Cardiac muscle cell (in vitro differentiated cells and primary cell): ENCODE measurements at places on chromosomes 12 and 14. TPM values are rescaled to one million over a fixed set of nuclear protein-coding genes. Genes with fewer than 3 reads are reported as not detected.

Gene ACVRL1
- 0.81 and 5.5 TPM in 2 replicates for total RNA-seq

Gene KTN1
- 63.9 and 130 TPM in 2 replicates for total RNA-seq

Gene FOXM1
- 9.9 and 36.1 TPM in 2 replicates for total RNA-seq

Gene SYNDIG1L
- total RNA-seq = 0.11 and 0.39 TPM in 2 replicates

Gene SDSL
- total RNA-seq = 4.5 and 14.6 TPM in 2 replicates

Gene DTX3
- 52.1 and 59.0 TPM in 2 replicates for total RNA-seq

Gene CCDC175
- total RNA-seq = not detected in 2 replicates

Gene NUP107
- 28.1 and 33.4 TPM in 2 replicates for total RNA-seq

Gene GPR132
- 1.2 and 2.0 TPM in 2 replicates for total RNA-seq

DNA sequence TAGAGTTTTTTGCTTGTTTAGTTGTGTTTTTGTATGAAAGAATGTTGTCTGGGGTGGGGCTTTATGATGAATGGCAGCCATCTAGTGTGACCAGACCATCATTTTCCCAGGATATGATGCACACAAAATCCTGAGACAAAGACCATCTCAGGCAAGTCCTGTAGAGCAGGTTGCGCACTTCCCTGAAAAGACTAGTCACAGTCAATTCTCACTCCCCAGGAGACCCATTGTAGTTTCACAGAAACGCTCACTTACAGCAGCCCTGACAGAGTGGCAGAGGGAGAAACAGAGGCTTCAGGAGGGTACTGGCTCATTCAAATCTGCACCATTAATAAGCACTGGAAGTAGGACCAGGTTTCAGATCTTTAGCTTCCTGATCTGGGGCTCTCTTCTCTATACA, 183.2 kb downstream of the TMEM117 start:
- no peak for DNase-seq
- no peaks in the 10 kb centered on the region for H3K4me1 ChIP-seq
- H3K4me3 ChIP-seq = no peak overlapping the region
- H3K27ac ChIP-seq = no peak overlapping the region
- no peaks in the 10 kb centered on the region for H3K36me3 ChIP-seq
- no peaks in the 10 kb centered on the region for H3K27me3 ChIP-seq

GRCh38 chr12:45803111-45803510, 73.6 kb downstream of the ARID2 start:
- no peak overlapping the region for H3K4me3 ChIP-seq
- no peak for DNase-seq
- H3K4me1 ChIP-seq = peaks cover 3% of the 10 kb centered on the region
- H3K27me3 ChIP-seq = no peaks in the 10 kb centered on the region
- no peaks in the 10 kb centered on the region for H3K36me3 ChIP-seq

GRCh38 chr12:43884683-43885410, 49.0 kb downstream of the TMEM117 start:
- H3K36me3 ChIP-seq = no peaks in the 10 kb centered on the region
- peaks cover 12% of the 10 kb centered on the region for H3K4me1 ChIP-seq
- H3K27ac ChIP-seq = peak overlapping the region; percentile 20
- DNase-seq = no peak

DNA sequence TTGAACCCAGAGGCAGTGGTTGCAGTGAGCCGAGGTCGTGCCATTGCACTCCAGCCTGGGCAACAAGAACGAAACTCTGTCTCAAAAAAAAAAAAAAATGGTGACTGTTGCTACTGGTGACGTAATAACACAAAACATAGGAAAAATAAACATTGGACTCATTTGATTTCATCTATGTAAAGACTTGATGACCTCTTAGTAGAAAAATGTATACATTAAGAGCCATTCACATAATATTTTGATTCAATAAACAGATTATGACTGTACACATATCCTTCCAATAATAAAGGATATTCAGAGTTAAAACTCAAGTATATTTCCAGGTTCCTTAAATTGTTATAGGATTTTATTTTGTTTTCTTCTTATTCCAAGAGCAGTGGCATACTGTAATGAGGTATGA, 65.7 kb upstream of the AEBP2 start:
- DNase-seq = no peak
- no peak overlapping the region for H3K4me3 ChIP-seq
- H3K27ac ChIP-seq = no peak overlapping the region
- peaks cover 67% of the 10 kb centered on the region for H3K36me3 ChIP-seq
- H3K4me1 ChIP-seq = no peaks in the 10 kb centered on the region
- H3K27me3 ChIP-seq = no peaks in the 10 kb centered on the region

GRCh38 chr12:95187865-95188415, 29.3 kb downstream of the FGD6 start:
- peaks cover 10% of the 10 kb centered on the region for H3K4me1 ChIP-seq
- H3K27me3 ChIP-seq = no peaks in the 10 kb centered on the region
- DNase-seq = no peak

DNA sequence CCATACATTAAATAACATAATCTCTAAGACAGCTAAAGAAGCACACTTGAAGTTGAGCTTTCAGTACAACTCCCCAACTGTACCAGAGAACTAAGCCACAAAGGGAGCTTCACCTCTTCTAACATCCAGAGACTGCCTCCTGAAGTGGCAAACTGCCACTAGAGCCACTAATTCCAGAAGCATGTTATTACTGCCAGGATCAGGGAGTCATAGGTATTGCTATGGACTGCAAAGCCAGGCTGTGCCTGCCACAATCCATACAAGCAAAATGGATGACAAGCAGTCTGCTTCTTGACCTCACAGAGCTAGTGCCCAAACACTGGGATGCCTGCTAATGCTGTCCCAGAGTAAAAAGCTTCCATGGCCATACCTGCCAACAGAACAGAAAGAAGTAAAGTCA, 160.1 kb downstream of the STXBP6 start:
- DNase-seq = no peak
- H3K36me3 ChIP-seq = no peaks in the 10 kb centered on the region
- no peaks in the 10 kb centered on the region for H3K27me3 ChIP-seq
- no peaks in the 10 kb centered on the region for H3K4me1 ChIP-seq

DNA sequence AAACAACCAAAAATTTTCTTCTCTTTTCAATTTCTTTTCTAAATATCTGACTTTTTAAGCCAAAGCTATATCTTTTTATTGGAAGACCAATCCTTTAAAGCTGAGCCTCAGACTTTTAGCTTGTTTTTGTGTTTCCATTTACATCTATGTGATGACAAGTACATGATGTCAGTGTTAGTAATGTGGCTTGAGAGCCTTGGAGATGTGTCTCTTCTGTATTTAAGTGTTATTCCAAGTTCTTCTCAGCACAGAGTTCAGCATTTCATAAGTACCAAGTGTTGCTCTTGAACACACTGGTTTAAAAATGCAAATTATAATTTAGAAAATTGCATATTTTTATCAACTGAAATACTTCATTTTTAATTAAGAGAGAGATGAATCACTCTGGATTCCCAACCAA, 948.9 kb upstream of the FLRT2 start:
- no peaks in the 10 kb centered on the region for H3K27me3 ChIP-seq
- no peaks in the 10 kb centered on the region for H3K36me3 ChIP-seq
- no peak overlapping the region for H3K4me3 ChIP-seq
- H3K27ac ChIP-seq = no peak overlapping the region
- no peaks in the 10 kb centered on the region for H3K4me1 ChIP-seq
- DNase-seq = no peak

GRCh38 chr12:2290516-2291065, 237.8 kb downstream of the CACNA1C start:
- no peak for DNase-seq
- no peak overlapping the region for H3K27ac ChIP-seq
- peaks cover 70% of the 10 kb centered on the region for H3K4me1 ChIP-seq

DNA sequence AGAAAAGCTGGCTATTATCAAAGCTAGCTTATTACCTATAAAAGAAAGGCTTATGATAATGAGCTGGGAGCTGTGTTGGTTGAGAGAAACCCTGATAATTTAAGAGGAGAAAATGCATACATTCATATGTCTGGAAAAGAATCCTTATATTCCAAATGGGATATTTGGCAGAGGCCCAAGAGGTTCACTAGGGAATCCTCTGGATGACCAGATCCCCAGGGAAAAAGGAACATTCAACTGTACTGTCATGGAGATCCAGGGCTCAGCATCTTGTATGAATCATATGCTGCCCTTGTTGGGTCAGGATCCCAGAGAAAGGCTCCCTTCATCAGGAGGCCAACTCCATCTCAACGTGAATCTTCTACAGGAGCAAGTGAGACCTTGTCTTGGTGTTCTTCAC, 16.6 kb upstream of the FBXO34 start:
- no peak for DNase-seq
- H3K27ac ChIP-seq = no peak overlapping the region
- no peaks in the 10 kb centered on the region for H3K36me3 ChIP-seq
- peaks cover 6% of the 10 kb centered on the region for H3K27me3 ChIP-seq

- no peak for DNase-seq
- H3K27me3 ChIP-seq = no peaks in the 10 kb centered on the region
- H3K4me1 ChIP-seq = peaks cover 16% of the 10 kb centered on the region
- H3K4me3 ChIP-seq = no peak overlapping the region
Measured at GRCh38 chr14:52000696-52001095, 11.3 kb downstream of the RTRAF start.

DNA sequence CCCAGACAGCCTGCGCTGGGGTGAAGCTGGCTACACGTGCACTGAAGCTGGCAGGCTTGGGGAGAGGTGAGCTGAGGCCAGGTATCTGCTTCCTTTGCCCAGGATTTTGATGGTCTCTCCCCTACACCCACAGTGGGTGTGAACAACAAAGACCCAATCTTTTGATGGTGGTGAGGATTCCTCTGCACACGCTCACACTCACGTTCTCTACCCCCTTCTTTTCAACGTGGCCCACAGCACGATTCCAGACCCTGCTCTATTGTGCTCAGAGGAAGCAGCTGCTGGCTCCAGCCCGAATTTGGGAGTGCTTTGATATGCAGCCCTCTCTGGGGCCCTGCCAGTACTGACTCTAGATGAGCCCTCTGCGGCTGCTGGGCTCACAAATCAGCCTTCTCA, 4.9 kb downstream of the CD9 start:
- H3K4me1 ChIP-seq = peaks cover 11% of the 10 kb centered on the region
- DNase-seq = peak; percentile 30
- no peak overlapping the region for H3K4me3 ChIP-seq
- H3K27ac ChIP-seq = no peak overlapping the region
- no peaks in the 10 kb centered on the region for H3K36me3 ChIP-seq

- no peak for DNase-seq
- H3K36me3 ChIP-seq = peaks cover 40% of the 10 kb centered on the region
- no peaks in the 10 kb centered on the region for H3K27me3 ChIP-seq
- no peaks in the 10 kb centered on the region for H3K4me1 ChIP-seq
Measured at GRCh38 chr14:103732868-103733620, 17.4 kb downstream of the ZFYVE21 start.

- peaks cover 51% of the 10 kb centered on the region for H3K4me1 ChIP-seq
- DNase-seq = no peak
- peak overlapping the region; percentile 89 for H3K27ac ChIP-seq
- no peaks in the 10 kb centered on the region for H3K27me3 ChIP-seq
Measured at GRCh38 chr14:69696204-69696527, 70.8 kb upstream of the SRSF5 start.

- DNase-seq = no peak
- H3K27me3 ChIP-seq = no peaks in the 10 kb centered on the region
- peaks cover 4% of the 10 kb centered on the region for H3K36me3 ChIP-seq
- no peak overlapping the region for H3K4me3 ChIP-seq
- H3K4me1 ChIP-seq = peaks cover 18% of the 10 kb centered on the region
Measured at GRCh38 chr14:65077318-65077717, 25.0 kb downstream of the MAX start.

DNA sequence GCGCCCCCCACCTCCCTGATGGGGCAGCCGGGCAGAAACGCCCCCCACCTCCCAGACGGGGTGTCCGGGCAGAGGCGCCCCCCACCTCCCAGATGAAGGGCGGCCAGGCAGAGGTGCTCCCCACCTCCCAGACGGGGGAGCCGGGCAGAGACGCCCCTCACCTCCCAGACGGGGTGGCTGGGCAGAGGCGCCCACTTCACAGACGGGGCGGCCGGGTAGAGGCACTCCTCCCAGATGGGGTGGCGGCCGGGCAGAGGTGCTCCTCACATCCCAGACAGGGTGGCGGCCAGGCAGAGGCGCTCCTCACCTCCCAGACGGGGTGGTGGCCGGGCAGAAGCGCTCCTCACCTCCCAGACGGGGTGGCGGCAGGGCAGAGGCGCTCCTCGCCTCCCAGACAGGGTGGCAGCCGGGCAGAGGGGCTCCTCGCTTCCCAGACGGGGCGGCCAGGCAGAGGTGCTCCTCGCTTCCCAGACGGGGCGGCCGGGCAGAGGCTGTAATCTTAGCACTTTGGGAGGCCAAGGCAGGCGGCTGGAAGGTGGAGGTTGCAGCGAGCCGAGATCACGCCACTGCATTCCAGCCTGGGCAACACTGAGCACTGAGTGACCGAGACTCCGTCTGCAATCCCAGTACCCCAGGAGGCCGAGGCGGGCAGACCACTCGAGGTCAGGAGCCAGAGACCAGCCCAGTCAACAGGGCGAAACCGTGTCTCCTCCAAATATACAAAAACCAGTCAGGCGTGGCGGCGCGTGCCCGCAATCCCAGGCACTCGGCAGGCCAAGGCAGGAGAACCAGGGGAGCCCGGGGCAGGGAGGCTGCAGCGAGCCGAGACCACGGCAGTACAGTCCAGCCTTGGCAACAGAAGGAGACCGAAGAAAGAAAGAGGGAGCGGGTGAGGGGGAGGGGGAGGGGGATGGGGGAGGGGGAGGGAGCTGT, 12.9 kb upstream of the PXN start:
- H3K27me3 ChIP-seq = no peaks in the 10 kb centered on the region
- H3K36me3 ChIP-seq = no peaks in the 10 kb centered on the region
- no peak overlapping the region for H3K4me3 ChIP-seq
- no peaks in the 10 kb centered on the region for H3K4me1 ChIP-seq
- DNase-seq = no peak

DNA sequence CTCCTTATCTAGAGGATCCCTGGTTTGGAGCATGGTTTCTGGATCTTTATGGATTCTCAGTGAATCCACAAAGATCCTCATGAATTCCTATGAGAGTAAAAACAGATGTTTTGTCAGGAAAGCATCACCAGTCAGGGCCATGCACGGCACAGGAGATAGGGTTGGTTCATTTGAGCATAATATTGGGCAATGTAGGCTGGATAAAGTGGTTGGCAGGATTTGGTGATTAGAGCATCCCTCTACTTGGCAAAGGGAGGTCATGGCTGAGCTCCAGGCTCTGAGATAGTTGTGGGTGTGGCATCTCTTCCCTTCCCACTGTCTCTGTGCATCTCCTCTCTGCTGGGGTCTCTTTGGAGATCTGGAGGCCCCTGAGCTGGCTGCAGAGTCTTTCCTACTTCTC, 149.8 kb downstream of the DACT1 start:
- H3K27ac ChIP-seq = no peak overlapping the region
- no peaks in the 10 kb centered on the region for H3K27me3 ChIP-seq
- H3K36me3 ChIP-seq = no peaks in the 10 kb centered on the region
- H3K4me3 ChIP-seq = no peak overlapping the region
- DNase-seq = no peak

- no peak for DNase-seq
- H3K4me1 ChIP-seq = peaks cover 20% of the 10 kb centered on the region
- no peaks in the 10 kb centered on the region for H3K36me3 ChIP-seq
- H3K27me3 ChIP-seq = no peaks in the 10 kb centered on the region
- H3K27ac ChIP-seq = no peak overlapping the region
Measured at GRCh38 chr12:117064596-117064995, 34.6 kb downstream of the TESC start.

- H3K27ac ChIP-seq = no peak overlapping the region
- peaks cover 17% of the 10 kb centered on the region for H3K4me1 ChIP-seq
- DNase-seq = no peak
- H3K4me3 ChIP-seq = no peak overlapping the region
- no peaks in the 10 kb centered on the region for H3K27me3 ChIP-seq
- no peaks in the 10 kb centered on the region for H3K36me3 ChIP-seq
Measured at GRCh38 chr12:3106579-3106978, 29.4 kb downstream of the TSPAN9 start.
